Stimulated activated CD4-positive, alpha-beta T cell treated with anti-CD3 and anti-CD28 coated beads, Interleukin-1b, Interleukin-23, amount 100 ng/mL, for 1 hour (primary cell): ENCODE measurements at places on chromosomes 3 and 15.

DNA sequence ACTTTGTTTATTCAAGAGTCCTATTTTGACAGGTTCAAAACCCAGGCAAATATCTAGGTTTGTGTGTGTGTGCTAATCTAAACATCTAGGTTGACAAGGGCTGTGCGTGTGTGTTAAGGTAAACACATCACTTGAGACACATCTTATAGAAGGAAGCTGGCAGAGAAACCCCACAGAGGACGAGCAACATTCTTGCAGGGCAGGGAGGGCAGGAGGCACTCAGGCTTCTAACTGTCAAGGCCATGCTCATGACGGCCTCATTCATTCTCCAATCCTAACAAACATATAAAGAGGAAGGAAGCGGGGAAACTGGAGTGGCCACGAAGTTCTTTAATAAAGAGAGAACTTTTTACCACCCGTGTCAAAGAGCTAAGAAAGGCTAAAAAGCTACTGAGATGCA lies 43.4 kb downstream of the SLCO2A1 start:
- DNase-seq: no peak

- DNase-seq: no peak
These were observed 222.4 kb downstream of the CPNE4 start for GRCh38 chr3:131812433-131812832.

GRCh38 chr15:39247574-39247973 lies 333.3 kb upstream of the THBS1 start:
- no peak for DNase-seq

DNA sequence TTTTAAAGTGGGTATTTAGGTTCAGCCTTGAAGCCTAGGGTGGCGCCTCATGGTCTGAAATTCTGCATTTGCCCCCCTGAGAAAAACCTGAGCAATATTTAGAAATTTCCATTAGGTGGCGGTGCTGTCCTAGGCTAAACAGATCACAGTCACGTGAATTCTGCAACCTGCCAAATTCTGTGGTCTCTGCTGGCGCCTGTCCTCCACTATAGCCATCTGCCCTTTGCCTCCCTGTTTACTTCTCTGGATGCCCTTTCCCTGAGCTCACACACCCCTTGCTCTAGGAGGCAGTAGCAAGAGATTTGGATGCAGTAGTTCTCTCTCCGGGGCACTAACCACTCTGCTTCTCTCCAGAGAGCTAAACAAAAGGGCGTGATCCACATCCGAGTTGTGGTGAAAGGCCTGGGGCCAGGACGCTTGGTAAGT lies 9.1 kb downstream of the MRPS11 start:
- no peak for DNase-seq

DNA sequence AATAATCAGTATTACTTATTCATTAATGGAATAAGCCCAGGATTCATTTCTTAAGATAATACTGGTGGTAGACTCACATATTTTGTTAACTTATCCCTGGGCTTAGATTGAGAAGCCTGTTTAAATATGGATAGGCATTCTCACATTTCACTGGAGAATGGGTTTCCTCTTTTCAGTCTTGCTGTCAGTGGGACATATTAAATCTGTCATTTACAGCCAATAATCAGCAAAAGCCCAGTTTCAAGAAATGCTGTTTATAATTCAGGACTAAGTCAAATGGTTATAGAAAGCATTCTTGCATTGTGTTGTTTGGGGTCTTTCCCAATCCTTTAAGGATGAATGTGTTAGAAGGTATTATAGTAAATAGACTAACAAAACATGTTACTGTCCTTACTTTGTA lies 143.7 kb upstream of the NAALADL2 start:
- no peak for DNase-seq

GRCh38 chr15:63612300-63612699 lies 15.1 kb downstream of the FBXL22 start:
- DNase-seq: no peak

GRCh38 chr3:185070491-185071286 lies 82.2 kb downstream of the C3orf70 start:
- DNase-seq: no peak

- no peak for DNase-seq
These were observed 68.7 kb downstream of the TRAK1 start for GRCh38 chr3:42159706-42160472.

- no peak for DNase-seq
These were observed 4.3 kb downstream of the ZNF592 start for GRCh38 chr15:84752700-84753099.

DNA sequence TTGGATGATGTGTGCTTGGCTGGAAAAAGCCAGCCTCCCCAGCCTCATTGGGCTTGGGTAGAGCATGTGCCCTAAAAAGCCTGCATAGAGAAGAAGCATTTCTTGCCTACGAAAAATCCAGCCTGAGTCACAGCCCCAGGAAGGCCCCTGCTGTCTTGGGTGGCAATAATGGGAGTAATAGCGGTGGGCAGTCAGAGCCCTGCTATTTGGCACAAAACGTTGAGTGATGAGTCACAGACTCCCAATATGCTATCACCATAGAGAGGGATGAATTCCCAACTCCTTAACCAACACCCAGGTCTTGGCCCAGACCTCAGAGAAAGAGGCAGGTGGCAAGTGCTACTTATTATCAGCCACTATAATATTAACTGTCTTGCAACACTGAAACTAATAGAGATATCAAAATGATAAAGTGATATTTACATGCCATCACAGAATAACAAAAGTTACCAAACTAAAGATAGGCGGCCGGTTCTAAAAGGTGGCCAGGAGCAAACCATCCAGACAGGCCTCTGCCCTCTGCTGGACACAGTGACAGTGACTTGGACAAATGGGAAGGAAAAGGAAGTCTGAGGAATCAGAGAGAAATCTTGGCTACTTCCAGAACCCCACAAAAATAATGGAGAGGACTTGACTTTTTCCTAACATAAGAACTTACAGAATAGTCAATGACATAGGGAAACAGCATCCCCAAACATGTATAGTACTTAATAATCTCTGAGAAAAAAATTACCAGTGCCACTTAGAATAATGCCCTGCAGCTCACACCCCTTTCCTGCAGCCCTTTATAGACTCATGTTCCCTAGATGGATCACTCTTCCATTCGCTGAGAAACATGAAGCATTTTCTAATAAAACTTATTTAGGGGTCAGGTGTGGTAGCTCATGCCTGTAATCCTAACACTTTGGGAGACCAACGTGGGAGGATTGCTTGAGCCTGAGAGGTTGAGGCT lies 51.9 kb upstream of the MUC13 start:
- no peak for DNase-seq

GRCh38 chr15:101374326-101374725 lies 79.3 kb upstream of the SNRPA1 start:
- no peak for DNase-seq

GRCh38 chr3:136885357-136886213 lies 23.6 kb downstream of the NCK1 start:
- DNase-seq: no peak
